T1000 (cell line): ENCODE measurements at places on chromosomes 4 and X.

DNA sequence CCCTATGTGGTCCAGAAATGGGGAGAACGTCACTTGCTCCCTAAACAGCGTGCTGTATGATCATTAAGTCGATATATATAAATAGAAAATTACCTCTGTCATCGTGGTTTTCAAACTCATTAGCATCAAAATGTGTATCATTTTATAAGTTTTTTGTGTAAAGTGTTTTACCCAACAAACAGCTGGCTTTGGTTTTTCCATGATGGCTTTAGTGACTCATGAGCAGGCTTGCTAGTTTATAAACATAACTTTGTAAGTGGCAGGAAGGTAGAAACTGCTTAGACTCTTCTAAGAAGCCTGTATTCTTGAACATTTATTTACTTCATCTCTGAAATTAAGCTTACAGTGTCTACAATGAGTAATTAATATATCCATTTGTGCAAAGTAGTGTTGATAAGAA is 108.4 kb upstream of the DIPK2B start:
- DNase-seq = no peak

- DNase-seq = no peak
Observed at GRCh38 chr4:48762408-48762807, 17.7 kb downstream of the FRYL start.

- DNase-seq = no peak
Observed at GRCh38 chr4:73067971-73068394, 1.5 kb downstream of the COX18 start.

DNA sequence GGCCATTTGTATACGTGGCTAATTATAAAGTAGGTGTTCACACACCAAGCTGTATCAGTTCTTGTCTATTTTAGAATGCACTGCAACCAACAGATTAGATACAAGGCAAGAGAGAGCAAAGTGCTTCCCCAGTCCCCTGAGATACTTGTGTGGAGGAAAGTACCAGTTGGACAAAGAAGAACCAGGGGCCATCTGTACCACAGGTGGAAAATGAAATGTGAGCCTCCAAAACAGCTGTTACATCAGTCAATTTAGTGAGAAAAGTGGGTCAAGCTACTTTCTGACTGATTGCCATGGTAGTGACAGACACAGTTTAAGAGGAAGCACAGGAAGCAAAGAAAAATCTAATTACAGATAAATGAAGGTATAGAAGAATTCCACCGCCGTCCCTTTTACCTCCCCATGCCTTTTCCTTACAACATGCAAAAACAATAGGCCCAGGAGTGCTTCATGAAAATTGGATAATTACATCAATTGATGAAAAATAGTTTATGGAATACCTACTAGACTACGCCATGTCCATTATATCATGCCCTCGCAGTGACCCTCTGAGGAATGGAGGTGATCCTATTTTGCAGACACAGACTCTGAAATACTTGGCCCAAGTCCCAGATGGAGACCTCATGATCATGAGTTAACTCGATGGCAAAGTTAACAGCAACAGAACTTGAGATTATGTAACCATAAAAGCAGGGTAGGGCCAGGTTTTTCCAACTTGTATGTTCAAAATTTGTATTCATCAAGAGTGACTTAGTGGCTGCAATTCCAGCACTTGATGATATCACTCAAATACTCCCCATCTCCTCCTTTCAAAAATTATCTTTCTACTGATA is 15.8 kb downstream of the SMPX start:
- no peak for DNase-seq

DNA sequence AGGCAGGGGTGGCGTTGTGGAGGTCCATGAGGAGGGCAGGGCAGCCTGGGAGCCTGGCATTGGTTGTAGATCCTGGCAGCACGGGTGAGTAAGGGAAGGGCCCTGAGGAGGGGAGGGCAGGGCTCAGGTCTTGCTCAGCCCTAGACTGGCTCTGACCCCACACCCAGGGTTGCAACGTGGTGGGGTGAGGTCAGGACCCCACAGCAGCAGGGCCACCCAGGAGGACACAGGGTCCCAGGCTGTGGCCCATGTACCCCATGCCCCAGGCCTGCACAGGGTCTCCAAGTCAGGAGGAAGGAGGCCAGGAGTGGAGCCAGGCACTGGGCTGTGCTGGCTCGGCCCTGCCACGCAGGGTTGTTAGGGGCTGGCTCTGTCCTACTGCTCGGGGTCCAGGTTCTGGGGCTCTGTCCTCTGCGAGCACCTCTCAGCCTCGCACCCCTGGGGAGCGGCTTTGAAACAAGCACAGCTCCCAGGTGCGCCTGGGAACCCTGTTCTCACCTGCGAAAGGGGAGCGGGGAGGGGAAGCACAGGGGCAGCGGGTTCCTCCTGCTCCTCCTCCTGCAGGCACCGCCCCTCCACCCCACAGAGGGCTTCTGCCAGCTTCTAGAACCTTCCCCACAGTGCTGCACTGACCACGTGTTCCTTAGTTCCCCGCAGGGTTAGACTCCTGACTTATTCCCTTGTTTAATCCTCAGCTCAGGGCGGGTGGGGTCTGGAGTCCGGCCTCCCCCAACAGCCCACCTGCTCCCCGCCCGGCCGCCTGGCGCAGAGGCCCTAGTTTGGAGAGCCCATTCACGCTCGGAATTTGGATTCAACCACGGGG is 20.4 kb downstream of the MSANTD1 start:
- DNase-seq = no peak

- no peak for DNase-seq
Observed at GRCh38 chrX:20060961-20061748, 55.6 kb downstream of the MAP7D2 start.

GRCh38 chrX:56728752-56729151 is 291 bp upstream of the NBDY start:
- DNase-seq = no peak

DNA sequence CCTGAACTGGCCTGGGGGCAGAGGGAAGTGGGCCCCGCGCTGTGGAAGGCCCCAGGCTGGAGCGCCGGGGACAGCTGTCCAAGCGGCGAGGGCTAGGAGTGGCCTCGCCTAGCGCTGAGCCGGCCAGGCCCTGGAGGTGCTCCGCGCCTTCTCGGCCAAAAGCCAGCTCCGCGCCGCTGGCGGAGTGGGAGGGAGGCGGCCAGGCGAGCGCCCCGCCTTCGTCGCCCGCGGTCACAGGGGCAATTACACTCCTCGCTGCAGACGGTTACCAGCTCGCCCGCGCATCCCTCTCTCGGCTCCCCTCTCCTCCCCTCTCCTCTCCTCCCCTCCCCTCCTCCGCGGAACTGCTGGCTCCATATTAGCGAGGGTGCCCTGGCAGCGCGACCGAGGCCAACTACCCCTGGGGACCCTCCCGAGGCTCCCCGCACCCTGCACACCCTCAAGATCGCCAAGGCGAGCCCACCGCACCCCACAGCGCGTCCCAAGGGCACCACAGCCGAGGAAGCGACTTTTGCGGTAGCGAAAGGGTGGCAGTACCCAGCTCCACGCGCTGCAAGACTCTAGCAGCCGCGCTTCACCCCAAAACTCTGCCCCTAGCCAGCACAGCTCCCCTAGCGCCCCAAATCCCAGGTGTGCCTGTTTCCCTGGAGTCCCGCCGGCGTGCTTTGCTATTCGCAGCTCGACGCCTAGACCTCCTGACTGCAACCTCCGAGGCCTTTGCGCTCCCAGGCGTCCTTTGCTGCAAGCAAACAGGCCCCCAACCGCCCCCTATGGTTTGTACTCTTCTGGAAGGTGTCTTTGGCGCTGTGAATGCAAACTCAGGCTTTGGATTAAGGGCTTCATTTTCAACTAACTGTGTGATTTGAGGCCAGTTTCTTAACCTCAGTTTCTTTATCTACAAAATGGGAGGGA is 91.4 kb downstream of the BCOR start:
- DNase-seq = no peak

GRCh38 chr4:41256740-41257256 is at the start of gene UCHL1:
Gene UCHL1, plus strand, starts transcription at chr4:41256928. Its CDS starts 49 bp downstream, at chr4:41256977.
- DNase-seq = no peak

DNA sequence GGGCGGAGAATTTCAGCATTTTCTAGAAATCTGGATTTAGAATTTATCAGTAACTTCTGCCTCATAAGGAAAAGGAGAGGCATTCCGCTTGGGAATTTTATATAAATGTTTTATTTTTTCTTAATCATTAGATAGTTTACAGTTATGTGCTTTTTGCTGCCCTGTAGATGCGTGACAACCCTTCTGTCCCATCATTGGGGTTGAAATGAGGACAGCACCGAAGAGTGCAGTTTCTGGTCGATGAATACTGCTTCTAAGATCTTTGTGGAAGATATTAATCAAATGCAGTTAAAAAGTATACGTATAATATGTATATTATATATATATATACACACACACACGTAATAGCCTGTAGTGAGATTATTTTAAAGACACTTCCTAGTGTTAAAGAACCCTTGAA is 1.5 kb downstream of the RBPJ start:
- DNase-seq = no peak

- DNase-seq = no peak
Observed at GRCh38 chr4:91997045-91997444, 306.7 kb upstream of the GRID2 start.

GRCh38 chr4:113560579-113560978 is 201.0 kb downstream of the CAMK2D start:
- DNase-seq = no peak

- no peak for DNase-seq
Observed at GRCh38 chr4:108611365-108611764, 9.0 kb upstream of the RPL34 start.

GRCh38 chrX:49844611-49845010 is 15.5 kb downstream of the PAGE4 start:
- no peak for DNase-seq

GRCh38 chrX:154027986-154028385 is 8.3 kb upstream of the IRAK1 start:
- no peak for DNase-seq

GRCh38 chrX:79146640-79147390 is 2.3 kb downstream of the GPR174 start:
- DNase-seq = no peak

- no peak for DNase-seq
Observed at GRCh38 chr4:146916479-146917076, 29.1 kb downstream of the TTC29 start.

- no peak for DNase-seq
Observed at GRCh38 chr4:5760246-5760645, 49.2 kb downstream of the EVC start.

DNA sequence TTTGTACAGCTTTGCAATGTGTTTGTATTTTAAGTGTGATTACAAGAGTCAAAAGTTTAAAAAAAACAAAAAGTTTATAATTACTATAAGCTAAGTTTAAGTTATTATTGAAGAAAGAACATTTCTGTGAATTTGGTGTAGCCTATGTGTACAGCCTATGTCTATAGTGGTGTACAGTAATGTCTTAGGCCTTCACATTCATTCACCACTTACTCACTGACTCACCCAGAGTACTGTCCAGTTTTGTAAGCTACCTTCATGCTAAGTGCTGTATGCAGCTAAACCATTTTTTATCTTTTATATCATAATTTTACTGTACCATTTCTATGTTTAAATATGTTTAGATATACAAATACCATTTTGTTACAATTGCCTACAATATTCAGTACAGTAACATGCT is 182.3 kb downstream of the RPA4 start:
- DNase-seq = no peak

- DNase-seq = no peak
Observed at GRCh38 chrX:45750639-45751038, 550.0 kb upstream of the DIPK2B start.

- no peak for DNase-seq
Observed at GRCh38 chr4:80484712-80485111, 149.2 kb downstream of the CFAP299 start.

- no peak for DNase-seq
Observed at GRCh38 chrX:46715530-46715929, 43.4 kb downstream of the SLC9A7 start.

- no peak for DNase-seq
Observed at GRCh38 chr4:153466949-153467896, 1.1 kb downstream of the TMEM131L start.

DNA sequence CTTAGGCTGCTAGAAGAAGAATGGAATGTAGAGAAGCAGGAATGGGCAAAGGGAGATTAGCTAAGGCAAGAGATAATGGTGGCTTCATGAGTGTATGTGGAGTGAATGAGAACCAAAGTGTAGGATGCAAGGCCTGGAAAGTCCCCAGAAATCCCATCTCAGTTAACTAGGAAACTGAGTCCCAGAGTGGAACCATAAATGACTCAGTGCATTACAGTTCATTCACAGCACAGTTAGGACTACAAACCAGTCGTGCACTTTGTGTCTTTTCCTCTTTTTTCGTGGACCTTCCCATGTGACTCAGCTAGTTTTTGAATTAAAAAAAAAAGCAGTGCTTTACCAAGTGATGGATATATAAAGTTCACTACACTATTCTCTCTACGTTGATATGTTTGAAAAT is 27.7 kb upstream of the REST start:
- no peak for DNase-seq

DNA sequence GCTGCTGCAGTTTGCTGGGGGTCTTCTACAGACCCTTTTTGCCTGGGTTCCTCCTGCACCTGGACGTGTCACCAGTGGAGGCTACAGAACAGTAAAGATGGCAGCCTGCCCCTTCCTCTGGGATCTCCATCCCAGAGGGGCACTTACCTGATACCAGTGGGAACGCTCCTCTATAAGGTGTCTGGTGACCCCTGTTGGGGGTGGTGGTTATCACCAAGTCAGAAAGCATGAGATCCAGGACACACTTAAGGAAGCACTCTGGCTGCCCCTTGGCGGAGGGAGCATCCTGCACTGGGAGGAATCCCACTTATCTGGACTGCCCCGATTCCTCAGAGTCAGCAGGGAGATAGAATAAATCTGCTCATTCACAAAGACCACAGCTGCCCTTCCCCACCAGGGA is 218.9 kb upstream of the GALNTL6 start:
- no peak for DNase-seq

GRCh38 chr4:128232719-128233118 is 54.9 kb downstream of the PGRMC2 start:
- no peak for DNase-seq

DNA sequence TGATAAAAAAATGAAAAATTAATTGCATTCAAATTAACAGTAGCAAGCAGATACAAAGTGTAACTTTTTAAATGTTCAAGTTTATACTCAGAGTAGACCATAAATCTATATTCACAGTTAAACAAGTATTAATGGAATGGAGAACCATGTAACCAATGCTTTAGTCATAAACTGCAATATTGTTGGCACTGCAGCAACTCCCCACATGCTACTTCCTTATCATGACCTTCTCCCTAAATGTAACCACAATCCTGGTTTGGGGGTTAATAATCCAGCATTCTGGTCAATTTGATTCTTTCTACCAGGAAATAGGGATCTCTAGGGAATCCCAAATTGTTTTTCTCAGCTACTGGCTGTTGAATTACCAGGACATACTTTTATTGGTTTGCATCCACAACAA is 223.9 kb upstream of the DCAF8L1 start:
- DNase-seq = no peak

DNA sequence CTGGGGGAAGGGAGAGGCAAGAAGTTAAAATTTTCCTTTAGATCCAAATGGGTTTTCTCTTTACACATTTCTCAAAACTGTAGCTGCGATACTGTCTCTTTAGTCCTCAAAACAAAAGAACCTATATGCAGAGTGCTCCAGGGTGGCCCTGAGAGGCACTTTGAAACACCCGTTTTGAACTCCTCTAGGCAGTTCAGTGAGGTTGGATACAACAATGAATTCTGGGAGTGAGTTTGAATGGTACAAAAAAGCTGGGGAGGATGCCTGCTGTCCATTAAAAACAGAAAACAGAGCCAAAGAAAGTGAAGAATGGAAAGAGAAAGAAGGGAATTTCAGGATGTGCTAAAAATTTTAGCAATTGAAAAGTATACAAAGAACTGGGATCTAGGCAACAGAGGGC is 23.1 kb downstream of the ENOX2 start:
- no peak for DNase-seq
